ENCODE measurements at places on chromosomes 7 and 10.
A peak's percentile ranks its signal among the peaks of the same experiment; 100 is the strongest.

- peak; percentile 26 for DNase-seq
Observed at GRCh38 chr10:75508239-75508813, 76.9 kb downstream of the LRMDA start.

DNA sequence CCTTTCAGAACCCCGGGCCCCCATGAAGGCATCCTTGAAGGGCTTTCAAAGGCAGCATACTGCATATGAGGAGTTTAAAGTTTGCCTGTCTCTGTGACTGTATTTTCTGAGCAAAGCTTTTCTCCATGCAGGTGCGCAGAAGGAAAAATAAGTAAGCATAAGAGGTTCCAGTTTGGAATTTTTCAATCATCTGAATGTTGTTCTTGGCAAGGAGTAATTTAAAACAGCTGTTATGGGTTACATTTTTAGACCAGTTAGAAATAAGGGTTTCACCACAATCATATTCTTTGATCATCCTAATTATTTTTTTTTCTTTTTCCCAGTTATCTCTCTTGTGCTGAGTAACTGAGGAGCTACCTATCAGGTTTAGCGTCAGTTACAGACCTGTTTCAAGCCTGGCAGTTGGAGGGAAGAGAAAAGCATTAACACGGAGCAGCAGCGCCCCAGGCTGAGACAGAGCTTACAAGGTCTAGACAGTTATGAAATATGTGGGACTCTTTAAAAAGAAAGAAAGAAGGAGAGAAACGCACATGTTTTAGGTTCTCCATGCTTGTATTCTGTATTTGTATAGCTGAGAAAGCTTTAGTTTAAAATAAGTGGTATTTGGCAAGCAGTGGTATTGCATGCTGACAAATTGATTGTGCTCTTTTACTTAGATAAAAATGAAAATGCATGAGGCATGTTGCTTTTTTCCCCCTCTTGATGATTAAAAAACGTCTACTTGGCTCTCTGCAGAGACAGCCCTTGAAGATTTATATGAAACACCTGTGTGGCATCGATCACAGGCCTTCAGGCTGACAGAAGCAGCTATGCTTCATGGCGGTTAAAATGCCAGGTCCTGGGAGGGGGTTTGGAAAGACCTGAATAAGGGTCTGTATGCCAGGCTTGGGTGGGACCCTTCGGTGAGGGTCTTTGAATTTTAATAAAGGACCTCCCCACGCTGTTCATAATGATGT, 157.6 kb downstream of the GRK5 start:
- no peak for DNase-seq

DNA sequence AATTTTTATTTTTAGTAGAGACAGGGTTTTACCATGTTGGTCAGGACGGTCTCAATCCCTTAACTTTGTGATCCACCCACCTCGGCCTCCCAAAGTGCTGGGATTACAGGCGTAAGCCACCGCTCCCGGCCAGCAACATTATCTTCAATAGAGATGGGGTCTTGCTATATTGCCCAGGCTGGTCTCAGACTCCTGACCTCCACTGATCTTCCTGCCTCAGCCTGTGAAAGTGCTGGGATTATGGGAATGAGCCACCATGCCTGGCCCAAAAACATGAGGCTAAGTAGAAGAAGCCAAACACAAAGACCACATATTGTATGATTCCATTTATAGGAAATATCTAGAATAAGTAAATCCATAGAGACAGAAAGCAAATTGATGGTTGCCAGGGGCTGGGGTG, 19.1 kb upstream of the CYTH3 start:
- no peak for DNase-seq

DNA sequence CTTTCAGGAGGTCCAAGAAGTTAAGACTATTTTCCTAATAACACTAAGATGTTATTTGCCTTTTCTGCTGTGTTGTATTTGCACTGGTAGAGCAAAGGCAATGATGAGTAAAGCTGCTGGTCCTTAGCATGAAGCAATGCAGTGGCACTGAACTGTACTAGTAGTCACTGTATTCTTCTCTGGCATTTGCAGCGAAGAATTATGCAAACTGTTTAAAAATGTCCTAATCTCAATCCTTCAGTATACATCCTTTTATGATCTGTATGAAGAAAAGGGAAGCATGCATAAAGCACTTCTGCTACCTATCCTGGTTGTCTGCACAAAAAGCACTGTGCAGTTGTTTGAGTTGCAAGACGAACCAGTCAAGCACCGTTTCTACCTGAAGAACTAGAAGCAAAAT, 20.4 kb downstream of the IGF2BP3 start:
- DNase-seq, result no peak

- no peak for DNase-seq
Observed at GRCh38 chr10:130485236-130485957, 349.2 kb downstream of the GLRX3 start.

GRCh38 chr10:44292390-44293002, 92.4 kb downstream of the CXCL12 start:
- no peak for DNase-seq

- no peak for DNase-seq
Observed at GRCh38 chr7:158396301-158396905, 191.2 kb downstream of the PTPRN2 start.

GRCh38 chr10:562142-562541, 127.3 kb downstream of the DIP2C start:
- DNase-seq, result no peak

GRCh38 chr10:68208424-68209042, 23.4 kb downstream of the ATOH7 start:
- peak; percentile 75 for DNase-seq

DNA sequence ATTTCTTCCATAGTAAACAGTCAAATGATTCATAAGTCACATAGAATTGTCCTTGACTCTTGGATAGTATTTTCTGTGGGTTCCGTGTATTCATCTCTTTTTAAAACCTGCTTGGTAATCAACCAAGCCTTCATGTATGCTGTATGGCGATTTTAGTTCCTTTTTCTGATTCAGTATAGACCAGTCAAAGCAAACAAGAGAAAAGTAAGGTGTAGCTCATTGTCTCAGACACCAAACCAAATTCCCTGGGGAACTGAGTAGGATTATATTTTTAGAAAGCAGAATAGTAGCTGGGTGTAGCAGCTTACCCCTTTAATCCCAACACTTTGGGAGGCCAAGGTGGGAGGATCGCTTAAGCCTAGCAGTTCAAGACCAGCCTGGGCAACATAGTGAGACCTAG, 240.5 kb downstream of the BBS9 start:
- no peak for DNase-seq

- DNase-seq, result no peak
Observed at GRCh38 chr10:28578454-28578853, 45.5 kb downstream of the WAC start.

DNA sequence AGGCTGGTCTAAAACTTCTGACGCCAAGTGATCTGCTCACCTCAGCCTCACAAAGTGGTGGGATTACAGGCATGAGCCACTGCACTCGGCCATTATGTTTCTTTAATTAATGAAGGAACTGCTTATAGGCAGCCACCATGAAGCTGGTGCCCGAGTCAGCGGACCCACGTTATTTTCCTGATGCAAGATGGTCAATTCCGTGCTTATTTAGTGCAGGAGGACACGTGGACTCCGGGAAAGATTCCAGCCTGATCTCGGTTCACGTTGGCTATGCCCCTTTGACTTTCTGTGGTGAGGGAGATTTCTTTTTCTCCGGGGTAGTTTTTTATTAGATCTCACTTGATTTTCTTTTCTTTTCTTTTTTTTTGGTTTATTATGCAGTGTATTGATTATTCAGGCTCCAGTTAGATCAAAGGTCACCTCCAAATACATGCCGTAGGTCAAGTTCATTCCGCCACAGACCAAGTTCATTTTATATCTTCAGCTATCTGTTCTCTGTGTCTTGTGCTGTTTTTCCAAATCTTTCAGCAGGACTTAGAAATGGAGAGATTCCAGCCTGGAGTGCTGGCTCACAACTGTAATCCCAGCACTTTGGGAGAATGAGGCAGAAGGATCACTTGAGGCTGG, 8.3 kb downstream of the CAMK1D start:
- no peak for DNase-seq
